Stimulated activated CD8-positive, alpha-beta memory T cell treated with anti-CD3 and anti-CD28 coated beads, Interleukin-2, amount 100 ng/mL, for 48 hours (primary cell): ENCODE measurements at places on chromosomes 6 and 20.

DNA sequence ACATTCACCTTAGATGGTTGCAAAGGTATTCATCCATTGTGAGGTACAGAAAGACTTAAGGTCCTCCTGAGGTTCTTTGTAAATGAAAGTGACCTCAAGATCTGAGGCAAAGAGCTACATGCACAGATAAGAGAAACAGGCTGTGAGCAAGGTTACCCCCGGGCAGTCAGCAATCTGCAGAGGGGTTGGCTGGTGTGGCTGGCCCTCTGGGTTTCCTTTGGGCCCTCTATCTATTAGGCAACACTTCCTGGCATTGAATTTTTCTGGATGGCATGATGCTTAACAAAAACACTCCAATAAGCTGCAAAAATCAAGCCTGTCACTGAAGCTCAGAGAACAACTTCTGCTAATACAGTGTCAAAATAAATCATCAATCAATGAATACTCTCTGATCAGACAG, 48.9 kb upstream of the RALGAPA2 start:
- no peak for DNase-seq

DNA sequence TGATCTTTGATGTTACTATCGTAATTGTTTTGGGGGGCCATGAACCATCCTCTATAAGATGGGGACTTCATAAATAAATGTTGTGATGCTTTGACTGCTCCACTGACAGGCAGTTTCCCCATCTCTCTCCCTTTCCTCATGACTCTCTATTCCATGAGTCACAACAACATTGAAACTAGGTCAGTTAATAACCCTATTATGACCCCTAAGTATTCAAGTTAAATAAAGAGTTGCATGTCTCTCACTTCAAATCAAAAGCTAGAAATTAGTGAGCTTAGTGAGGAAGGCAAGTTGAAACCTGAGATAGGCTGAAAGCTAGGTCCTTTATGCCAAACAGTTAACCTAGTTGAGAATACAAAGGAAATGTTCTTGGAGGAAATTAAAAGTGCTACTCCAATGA, 491.0 kb downstream of the HAO1 start:
- DNase-seq = no peak

- DNase-seq = no peak
These were observed 186.7 kb downstream of the TFAP2C start for GRCh38 chr20:56815796-56816195.

DNA sequence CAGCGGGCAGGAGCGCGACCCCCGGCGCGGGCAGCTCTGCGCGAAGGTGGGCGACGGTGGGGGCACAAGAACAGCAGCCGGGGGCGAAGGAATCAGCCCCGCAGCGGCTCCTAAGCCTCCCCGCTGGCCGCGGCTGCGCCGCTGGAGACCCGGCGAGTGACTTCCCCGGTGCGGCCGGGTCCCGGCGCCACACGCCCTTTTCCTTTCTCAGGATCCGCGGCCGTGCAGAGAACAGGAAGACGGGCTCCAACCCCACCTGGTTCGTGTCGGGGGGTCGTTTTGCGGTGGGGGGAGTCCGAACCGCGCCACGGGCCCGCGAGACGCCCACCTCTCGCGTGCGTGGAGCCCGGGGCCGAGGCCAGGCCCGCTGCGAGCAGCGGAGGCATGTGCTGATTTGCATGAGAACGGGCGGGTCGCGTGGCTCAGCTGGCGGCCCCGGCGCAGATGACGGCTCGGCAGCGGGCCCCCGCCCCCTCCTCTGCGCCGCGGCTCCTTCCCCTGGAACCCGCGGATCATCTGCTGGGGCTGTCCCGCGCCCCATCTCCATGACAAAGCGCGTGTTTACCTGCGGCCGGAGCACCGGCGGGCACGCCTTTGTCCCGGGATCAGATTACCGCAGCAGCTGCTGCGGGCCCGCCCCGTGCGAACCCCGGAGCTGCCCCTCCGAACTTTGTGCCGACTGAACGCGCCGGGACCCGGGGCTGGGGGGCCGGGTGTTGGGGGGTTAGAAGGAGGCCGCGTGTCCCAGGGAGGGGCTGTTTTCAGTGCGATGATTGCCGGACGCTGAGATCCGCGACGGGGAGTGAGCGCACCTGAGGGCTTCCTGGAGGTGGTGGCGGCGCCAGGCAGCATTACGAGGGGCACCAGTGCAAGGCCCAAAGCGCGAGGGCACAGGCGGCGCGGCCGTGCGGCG, 4.9 kb upstream of the DLL1 start:
- no peak for DNase-seq

- no peak for DNase-seq
These were observed 3.3 kb downstream of the PCIF1 start for GRCh38 chr20:45937765-45938164.

DNA sequence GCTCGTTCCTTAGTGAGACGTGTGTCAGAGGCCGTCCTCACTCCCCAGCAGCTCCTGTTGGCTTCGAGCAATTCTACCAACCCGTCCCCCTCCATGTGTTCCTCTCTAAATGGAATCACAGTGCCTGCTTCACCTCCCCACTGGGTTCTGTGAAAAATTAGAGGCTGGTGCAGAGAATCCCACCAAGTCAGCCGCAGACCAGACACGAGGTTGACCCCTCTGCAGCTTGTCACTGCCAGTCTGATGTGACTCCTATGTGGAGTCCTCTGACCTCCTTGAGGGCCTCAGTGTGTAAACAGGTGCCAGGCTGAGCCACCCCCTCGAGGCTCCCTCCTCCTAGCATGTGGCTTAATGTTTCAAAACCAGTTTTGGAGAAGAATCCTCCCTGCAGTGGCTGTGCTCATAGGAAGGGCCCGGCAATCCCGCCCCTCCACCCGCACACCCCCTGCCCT, 12.6 kb upstream of the IRF4 start:
- no peak for DNase-seq

DNA sequence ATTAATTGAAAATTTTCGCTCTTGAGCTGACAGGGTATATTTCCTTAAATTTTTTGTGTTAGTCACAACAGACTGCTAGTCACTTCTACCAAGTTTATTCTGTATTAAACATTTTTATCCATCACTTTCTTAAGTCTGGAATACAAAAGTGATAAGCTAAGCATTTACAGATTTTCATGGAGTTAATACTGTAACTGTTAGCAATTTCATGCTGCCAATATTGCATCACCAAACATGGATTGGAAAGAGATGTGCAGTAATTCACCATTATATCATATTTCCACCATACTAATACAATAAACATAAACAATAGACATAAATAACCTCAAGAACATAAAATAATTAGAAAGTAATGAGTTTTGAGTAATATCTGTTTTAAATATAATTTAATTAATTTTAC, 854.0 kb upstream of the CITED2 start:
- no peak for DNase-seq

GRCh38 chr6:165854061-165854862, 191.2 kb upstream of the PDE10A start:
- DNase-seq = no peak

DNA sequence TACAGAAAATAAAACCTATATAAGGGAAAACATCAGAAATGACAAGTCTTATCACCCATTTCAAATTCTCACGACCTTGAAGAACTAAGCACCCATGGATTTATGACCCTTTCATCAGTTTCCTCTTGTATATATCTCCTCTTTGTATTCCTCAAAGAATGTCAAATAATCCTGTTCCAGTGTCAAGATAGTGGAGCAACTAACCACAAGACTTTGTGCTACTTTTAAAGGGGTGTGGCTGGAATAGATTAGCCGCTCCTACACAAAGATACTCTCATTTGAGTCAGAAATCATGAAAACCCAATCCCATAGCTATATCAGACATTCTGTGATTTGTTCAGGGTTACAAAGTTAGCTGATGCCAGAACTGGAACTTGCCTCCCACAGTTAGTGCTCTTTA, 6.6 kb downstream of the REPS1 start:
- DNase-seq = no peak

DNA sequence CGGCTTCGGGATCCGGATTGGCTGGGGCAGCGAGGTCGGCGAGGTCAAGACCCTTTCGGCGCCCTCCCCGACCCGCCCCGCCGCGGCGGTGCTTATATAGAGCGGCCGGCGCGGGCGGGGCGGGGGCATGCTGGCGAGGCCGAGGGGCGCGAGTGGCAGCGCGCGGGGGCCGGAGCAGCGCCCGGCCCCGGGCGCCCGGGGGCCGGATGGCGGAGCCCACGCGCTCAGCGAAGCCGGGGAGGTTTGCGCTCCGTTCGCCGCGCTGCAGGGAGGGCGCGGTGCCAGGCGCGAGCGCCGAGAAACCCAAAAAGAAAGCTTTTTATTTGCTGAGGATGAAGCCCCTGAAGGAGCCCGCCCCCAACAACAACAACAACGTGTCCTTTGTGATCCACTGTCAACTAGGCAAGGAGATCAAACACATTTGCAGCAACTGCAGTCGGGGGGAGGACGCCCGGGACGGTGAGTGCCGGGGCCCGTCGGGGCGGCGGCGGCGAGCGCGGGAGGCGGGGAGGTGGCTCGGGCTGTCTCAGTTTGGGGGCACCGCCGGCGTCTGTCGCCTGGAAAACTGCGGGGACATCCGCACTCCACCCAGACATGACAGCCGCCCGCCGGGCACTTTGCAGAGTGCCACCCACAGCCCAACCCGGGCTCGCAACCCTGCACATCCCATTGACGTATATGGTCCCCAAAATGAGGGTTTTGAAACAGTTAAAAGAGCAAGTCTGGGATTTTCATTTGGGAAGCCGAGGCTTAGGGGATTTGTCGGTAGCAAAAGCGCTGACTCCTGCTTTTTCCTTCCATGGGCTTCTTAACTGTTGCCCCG, 297.3 kb downstream of the PHACTR1 start:
- no peak for DNase-seq

GRCh38 chr6:164531736-164532135, 777.7 kb downstream of the C6orf118 start:
- no peak for DNase-seq

- no peak for DNase-seq
These were observed 62.4 kb downstream of the TMEM242 start for GRCh38 chr6:157260735-157261410.

GRCh38 chr6:129711271-129711631, 1.3 kb upstream of the ARHGAP18 start:
- DNase-seq = no peak

DNA sequence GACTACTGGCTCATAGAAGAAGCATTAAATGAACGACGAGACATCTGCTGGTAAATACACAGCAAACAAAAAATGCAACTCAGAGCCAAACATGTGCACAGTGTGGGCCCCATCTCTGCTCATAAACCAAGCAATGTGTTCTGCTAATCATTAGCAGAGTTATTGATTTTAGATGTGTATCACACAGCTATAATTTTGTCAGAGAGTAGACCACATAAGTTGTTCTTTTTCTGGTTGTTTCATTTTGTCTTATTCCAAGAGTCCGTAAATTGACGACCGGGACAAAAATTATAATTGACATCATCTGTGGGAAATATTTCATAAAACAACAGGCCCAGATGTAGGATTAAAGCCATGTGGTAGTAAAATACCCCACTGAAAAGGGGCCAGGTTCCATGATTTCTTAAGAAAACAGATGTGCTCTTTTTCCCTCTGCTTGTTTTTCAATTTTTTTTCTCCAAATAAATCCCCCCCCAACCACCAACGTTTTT, 423.6 kb downstream of the HAO1 start:
- DNase-seq = no peak

DNA sequence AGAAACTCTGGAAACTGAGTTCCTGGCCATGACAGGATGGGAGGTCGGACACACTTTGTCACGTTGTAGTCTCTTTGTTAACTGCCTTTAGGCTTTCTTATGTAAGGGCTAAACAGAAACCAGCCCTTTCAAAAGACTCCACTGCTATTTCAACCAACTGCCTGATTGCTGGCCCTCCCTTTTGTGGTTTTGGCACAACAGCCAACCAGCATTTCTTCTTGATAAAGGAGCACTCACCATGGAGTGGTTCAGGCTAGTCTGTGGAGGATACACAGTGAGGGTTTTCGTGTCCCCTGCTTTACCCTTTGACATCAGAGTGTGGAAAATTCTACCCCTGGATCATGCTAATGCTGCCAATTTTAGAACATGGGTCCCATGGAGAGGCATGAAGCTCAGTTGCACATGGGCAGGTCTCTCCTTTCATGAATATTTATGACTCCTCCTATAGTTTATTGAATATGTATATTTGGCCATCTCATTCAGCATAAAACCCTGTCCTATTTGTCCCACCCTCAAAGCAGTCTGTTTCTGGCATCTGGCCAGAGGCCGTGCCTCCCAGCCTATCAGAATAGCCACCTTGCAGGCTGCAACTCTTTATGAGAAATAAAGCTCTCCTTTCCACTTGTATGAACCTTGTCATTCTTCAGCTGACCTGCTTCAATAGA, 148.3 kb downstream of the HS3ST5 start:
- DNase-seq = no peak

- DNase-seq = no peak
These were observed 638 bp downstream of the MDN1 start for GRCh38 chr6:89818977-89819335.

GRCh38 chr20:58691773-58692578, 624 bp upstream of the NPEPL1 start:
- no peak for DNase-seq

- no peak for DNase-seq
These were observed 913 bp downstream of the BTN2A2 start for GRCh38 chr6:26383624-26384417.

DNA sequence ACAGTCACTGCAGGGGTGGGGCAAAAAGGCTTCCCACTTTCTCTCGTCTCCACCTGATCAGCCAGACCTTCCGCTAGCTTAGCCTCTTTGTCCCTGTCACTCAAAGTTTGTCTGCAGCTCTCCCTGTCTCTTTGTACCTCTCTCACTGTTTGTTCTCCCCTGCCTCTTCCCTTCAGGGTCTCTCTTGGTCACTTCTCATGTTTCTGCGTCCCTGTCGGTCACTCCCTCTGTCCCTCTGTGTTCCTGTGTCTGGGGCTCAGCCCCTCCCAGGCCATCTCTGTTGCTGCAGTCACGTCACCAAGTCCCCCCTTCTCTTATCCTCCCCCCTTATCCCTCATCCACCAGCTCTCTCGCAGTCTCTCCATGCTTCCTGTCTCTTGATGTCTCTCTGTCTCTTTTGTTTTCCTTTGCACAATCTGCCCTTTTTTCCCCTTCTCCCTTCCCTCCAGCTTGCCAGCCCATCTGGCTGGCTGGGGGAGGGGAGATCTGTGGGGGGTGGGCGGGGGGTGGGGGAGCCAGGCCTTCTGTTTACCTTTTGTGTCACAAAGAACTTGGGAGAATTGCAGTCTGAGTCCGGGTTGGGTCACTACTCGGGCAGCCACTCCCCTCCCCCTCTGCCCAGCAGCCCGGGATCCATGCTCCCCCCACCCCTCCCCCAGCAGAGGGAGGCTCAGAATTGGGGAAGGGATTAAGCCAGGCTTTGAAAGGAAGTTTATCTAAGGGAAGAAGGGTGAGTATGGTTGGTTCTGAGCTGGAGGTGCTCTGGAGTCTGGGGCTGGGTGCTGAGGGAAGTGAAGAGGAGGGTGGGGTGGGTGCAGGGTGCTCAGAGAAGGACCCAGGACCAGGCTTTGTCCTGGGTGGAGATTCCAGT, 32.3 kb downstream of the FOXP4 start:
- DNase-seq = no peak

DNA sequence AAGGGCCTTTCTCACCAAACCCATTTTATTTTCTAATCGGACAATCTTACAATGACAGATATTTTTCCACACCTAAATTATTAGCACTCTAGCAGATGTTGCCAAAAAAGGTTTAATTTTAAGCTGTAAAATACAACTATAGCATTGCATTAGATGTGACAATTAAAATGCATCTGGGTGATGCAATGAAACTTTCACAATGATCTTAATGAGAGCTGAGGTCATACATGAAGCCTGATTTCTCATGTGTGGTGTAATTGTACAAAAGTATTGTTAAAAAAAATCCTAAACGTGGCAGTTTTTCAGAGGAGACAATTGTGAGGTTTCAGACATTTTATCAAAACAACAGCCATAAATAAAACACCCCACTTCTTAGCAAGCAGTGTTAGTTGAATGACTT, 606.0 kb downstream of the HDGFL1 start:
- no peak for DNase-seq

GRCh38 chr20:29874476-29875202, 1382.8 kb upstream of the DEFB115 start:
- DNase-seq = no peak
